ENCODE measurements at places on chromosomes 2 and 18.

DNA sequence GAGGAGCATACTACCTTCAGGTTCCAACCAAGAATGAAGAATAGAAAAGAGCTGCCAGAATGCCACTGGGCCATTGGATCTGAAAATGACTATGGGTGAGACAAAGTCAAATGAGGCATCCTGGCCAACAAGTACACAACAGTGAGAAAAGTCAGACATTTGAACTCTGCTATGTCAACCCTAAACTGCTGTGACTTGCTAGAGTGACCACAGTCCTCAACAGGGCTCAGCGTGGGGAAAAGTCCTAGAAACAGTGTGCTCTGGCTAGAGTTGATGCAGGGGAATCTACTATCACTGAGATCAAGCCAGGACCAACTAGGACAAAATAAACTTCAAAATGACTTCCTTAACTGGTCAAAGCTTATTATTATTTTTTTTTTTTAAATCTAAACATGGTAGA, 98.2 kb upstream of the FZD5 start:
- no peak for DNase-seq

GRCh38 chr2:206805887-206806607, 40.6 kb downstream of the FASTKD2 start:
- DNase-seq = no peak

DNA sequence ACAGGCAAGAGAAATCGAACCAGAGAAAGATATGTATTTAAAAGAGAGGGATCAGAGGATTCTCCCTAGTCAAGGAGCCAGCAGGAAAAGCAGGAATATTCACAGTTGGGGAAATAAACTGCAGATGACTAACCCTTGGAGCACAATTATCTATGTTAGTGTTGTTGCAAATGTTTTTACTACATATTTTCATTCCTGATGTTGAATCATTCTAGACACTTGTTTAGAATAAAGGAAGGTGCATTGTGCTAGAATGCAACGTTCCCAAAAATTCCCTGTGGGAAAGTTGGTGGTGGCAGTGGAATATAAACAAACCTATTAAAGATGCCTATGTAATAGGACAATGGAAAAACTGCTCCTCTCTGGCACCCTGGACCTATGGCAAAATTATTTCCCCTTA, 63.3 kb downstream of the DTNA start:
- DNase-seq = no peak

GRCh38 chr2:26846334-26847306, 1.3 kb upstream of the DPYSL5 start:
- peak; percentile 51 for DNase-seq

- DNase-seq = no peak
Observed at GRCh38 chr2:136985044-136985443, 219.7 kb downstream of the THSD7B start.

DNA sequence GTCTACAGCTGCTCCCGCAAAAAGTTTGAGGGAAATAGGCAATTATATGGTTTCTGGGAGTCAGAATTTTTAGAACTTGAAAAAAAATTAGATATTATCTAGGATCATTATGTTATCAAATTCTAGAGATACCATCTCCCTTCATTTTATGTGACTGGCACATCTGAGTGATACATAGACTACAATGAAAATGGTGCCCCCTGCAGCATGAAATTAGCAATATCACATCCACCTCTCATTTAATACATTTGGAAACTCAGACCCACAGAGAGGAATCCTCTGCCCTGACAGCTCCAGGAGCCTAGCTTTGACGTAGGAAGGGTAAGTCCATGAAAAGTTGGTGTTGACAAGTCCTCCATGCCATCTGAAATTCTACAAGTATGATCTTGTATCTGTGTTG, 381.6 kb downstream of the SUCLG1 start:
- DNase-seq = no peak

DNA sequence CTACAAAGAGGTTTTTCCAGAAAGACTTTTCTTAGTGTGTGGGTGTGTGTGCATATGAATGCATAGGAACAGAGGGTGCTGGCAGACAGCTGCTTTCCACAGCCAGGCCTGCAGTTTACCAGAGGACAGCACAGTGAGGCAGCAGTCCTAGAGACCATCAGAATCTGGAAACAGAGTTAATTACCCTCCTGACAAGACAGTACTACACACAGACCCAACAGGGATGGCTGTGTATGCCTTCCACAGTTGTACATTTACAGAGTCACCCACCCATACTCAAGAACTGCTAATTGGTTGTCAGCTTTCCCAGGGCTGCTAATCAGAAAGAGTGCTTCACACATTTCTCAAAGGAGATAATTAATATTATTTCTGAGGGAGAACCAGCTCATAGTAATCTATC, 104.7 kb downstream of the FEZ2 start:
- DNase-seq = no peak

- DNase-seq = no peak
Observed at GRCh38 chr2:47033102-47033880, 117.7 kb upstream of the MCFD2 start.

GRCh38 chr2:27991146-27991545, 100.6 kb downstream of the BABAM2 start:
- no peak for DNase-seq

DNA sequence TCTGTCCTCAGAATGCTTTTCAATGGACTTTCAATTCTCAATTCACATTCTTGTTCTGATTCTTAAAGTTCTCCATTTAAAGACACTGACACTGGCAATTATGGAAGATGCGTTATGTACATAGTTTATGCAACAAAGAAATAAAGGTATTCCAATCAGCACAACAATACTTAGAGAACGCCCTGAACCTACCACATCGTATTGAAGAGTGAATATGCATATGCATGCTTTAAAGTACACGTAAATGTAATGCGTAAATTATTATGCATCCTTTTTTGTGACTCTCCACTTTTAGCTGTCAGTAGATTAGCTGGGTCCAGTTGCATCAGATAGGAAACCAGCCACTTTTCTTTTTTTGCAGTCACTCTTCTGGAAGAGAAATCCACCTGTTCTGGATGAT, 83.5 kb downstream of the RBM43 start:
- DNase-seq = no peak

Data from hypothalamus (tissue), 51 donors.